ENCODE measurements at places on chromosomes 2 and 18.

DNA sequence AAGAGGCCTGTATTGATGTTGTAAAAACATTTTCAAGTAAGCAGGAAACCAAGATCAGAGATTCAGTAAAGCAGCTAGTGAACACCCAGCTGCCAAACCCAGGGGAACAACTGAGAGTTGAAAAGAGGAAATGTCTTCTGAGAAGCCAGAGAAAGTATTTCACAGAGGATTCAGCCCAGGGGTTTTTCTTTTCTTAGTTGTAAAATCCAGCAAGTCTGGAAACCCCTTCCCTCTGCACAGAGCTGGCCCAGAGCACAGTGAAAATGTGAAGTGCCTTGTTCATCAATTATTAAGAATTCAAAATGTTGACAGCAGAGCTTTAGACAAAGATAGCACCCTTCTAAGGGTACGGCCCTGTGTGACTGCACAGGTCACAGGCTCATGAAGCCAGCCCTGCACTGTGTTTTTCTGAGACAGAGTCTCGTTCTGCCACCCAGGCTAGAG, 28.4 kb downstream of the AFF3 start:
- no peak for DNase-seq

DNA sequence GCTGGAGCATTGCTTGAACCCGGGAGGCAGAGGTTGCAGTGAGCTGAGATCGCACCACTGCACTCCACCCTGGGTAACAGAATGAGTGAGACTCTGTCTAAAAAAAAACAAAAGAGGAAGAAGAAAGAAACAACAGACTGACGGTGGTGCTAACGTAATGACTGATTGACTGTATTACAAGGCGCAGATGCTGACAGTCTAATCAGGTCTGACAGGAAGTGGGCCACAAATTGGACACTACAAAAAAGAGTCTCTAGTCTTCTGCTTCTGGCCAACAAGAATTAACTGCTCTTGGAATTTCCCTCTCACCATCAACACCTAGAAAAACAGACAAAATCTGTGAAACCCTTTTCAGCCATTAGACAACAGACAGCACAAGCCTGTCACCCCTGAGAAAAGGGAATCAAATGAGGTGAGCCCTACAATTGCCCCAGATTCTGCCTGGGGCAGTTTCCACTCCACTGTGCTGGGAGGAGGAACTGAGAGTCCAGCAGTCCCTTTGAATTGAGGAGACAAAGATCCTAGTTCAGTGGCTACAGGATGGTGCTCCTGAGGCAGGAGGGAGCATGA, 43.3 kb downstream of the SNED1 start:
- no peak for DNase-seq

- no peak for DNase-seq
Measured at GRCh38 chr2:239943991-239944631, 81.0 kb downstream of the NDUFA10 start.

DNA sequence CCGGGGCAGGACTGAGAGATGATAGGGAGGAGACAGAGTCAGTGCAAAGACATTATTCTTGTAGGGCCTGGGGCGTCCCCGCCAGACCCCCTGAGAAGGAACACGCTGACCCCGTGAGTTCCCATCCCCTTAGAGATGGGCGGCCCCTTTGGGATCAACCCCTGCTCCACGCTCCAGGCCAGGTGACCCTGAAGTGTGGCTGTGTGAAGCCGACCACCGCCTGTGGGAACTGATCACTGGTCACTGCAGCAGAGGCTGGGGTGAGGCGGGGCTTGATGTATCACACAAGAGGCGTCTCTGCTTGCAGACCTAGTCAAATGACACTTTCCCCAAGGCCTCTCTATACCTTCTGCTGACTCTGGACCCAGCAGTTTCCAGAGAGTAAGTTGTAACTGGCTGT, 157.4 kb upstream of the TWIST2 start:
- no peak for DNase-seq

DNA sequence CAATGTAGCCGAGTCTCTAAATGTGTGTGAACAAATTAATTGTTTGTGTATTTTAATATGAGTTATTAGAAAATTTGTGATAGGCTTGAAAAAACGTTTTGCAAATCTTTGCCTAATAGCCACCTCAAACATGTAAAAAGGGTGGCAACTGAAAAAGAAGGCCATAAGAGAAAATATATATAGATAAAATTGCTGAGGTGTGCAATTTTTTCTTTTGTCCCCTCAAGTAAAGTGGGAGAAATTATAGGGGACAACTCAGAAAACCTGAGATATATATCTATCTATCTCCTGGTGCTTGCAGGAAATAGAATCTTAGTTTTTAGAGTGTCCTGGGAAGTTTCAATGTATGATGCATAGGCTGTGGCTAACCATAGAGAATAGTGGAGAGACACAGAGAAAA, 201.4 kb upstream of the LRP1B start:
- no peak for DNase-seq

DNA sequence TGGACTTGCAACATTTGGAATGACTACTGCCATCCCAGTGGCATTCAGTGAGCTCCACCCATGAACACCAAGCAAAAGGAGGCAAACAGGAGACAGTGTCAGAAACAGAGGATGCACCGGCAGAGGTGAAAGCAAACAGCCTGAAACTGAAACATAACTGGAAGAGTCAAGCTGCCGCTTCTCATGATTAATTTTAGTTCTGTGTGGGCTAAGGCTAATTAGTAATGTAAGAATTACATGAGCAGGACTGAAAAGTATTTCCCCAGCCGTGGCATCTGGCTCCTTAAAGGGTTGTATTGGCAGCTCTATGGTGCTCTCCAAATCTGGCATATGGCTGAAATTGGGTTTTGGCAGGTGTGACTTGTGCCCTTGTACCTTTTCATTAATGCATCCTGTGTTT, 1108.1 kb downstream of the TSN start:
- no peak for DNase-seq

DNA sequence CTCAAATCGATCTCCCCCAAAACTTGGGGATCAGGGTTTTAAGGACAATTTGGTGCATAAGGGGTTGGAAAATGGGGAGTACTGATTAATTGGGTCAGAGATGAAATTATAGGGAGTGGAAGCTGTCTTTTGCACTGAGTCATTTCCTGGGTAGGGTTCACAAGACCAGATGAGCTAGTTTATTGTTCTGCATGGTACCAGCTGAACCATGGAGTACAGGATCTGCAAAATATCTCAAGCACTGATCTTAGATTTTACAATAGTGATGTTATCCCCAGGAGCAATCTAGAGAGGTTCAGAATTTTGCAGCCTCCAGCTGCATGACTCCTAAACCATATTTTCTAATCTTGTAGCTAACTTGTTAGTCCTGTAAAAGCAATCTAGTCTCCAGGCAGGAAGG, 73.1 kb downstream of the CPO start:
- peak; percentile 26 for DNase-seq

DNA sequence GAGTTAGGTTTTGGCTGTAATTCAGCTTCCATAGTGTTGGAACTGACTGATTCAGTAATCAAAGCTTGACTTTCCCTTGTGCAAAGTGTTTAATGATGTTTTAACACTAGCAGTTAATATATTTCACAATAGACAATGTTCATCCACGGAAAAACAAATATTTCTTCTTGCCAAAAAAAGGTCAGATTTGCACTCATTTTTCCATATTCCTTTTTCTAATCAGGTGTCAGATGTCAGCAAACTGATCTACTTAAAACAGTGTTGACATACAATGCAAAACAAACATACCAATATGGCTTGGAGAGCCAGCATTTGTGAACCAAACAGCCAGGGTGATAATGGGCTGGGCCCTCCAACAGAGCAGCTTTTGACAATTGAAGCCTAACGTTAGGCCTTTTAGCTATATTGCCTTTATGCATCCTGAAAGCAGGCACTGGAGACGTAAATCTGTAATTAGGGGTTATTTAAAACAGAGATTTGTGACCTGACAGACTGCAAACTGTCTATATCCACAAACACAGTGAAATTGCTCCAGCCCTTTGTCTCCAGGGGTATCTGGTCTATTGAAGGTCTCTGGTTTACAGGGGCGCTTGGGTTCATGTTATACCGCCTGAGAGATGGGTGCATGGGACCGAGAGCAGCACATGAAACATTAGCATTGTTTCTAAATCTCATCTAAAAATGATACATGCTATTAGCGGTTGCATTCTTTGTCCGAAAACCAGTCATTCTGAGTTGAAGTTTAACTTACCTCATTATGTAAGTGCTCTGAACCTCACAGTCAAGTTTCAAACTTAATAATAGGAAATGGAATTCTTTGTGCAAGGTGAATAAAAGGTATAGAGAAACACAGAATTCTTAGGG, 7.1 kb upstream of the CDCA7 start:
- no peak for DNase-seq

GRCh38 chr18:50791599-50792438, 28.0 kb downstream of the MRO start:
- DNase-seq: no peak

DNA sequence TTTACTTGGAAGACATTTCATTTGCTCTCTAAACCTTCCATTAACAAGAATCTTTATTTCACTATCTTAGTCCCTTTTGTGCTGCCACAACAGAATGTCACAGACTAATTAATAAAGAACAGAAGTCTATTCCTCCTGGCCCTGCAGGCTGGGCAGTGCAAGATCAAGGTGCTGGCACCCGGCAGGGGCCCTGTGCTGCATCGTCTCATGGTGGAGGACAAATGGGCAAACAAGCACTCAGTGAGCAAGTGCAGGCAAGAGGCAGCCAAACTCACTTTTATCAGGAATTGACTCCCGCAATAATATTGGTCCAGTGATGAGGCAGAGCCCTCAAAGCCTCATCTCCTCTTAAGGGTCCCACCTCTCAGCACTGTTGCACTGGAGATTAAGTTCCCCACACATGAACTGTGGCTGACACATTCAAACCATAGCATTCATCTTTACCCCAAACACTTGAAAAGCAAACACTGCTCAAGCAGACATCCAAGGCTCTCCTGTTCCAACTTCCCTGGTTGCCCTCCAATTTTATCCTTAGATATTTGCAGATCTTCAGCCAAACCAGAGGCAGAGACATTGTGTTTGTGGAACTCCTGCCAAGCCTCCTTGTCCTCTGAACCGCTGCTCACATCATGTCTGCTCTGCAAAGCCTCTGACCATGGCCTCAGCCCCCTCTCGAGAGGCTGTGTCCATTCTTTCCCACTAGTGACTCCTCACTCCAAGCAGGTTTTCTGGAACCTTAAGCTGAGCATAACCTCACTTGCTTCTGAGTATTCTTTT, 404.4 kb upstream of the SOX11 start:
- DNase-seq: no peak

- no peak for DNase-seq
Measured at GRCh38 chr2:144935191-144935590, 415.3 kb upstream of the ZEB2 start.

GRCh38 chr2:75432761-75433361, 127.9 kb downstream of the EVA1A start:
- DNase-seq: no peak

DNA sequence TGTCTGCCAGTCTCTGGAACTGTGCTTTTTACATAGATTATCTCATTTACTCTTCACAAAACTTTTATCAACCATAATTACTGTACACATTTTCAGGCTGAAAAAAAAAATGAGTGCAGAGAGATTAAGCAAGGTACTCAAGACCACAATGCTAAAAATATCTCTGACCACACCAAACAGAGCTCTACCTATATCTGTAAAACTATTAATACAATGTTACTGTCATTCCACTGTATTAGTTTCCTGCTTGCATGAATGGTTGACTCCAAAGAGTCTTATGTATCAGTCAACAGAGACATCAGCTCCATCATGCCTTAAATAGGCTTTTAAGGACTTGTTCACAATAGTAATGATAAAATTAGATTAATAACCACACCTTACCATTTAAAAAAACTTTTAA, 134.7 kb upstream of the CCDC150 start:
- DNase-seq: no peak

- DNase-seq: no peak
Measured at GRCh38 chr18:58114766-58115165, 70.7 kb downstream of the NEDD4L start.

DNA sequence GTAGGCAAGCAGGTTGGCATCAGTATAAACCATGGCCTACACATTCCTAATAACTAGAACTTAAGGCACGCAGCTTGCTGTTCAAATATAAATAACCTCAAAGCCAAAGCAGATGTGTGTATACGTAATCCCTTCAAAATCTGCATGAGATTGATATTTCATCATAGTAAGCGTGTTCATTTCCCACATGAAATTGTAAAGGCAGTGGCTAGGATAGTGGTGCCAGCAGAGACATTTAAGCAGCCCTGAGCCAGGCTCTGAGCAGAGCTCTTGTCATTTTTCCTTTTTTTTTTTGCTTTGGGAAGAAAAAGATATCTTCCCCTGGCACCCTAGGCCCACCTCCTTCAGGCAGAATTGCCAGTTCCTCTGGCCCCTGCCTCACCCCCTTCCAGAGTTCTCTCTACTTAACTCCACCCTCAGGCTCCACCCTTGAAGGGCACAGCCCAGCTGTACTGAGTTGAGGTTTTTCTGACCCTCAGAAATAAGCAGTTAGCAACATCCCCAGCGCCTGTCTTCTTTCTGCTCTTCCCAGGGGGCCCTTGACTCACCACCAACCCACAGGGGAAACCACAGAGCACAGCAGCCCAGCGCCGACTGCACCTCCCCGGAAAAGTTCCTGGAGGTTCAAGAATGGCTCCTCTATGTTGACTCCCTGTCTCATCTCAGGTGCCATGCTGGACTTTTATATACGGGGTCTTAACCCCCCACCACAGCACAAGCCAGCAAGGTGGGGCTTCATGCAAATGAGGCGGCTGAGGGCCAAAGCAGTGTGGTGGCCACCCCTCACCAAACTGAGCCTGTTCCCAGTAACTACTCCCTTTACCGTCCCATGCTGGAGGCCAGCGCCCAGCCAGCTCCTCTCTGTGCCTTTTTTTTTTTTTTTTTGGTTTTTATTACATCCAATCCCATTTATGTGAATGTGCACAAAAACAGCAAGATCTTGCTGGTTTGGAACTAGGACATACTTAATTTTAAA, 84.7 kb downstream of the EHD3 start:
- DNase-seq: peak; percentile 89

GRCh38 chr2:71671895-71672825, 218.8 kb downstream of the DYSF start:
- DNase-seq: no peak

GRCh38 chr2:240586919-240587800, 626 bp downstream of the CAPN10 start:
- DNase-seq: no peak

GRCh38 chr2:190036071-190036470, 26.5 kb downstream of the MSTN start:
- no peak for DNase-seq

- DNase-seq: no peak
Measured at GRCh38 chr2:4635289-4635688, 931.9 kb downstream of the DCDC2C start.

All from LHCN-M2 (cell line).